AG09309 (cell line): ENCODE measurements at places on chromosomes 4 and X.

GRCh38 chrX:115232933-115233496, 881 bp downstream of the LRCH2 start:
- DNase-seq: no peak

DNA sequence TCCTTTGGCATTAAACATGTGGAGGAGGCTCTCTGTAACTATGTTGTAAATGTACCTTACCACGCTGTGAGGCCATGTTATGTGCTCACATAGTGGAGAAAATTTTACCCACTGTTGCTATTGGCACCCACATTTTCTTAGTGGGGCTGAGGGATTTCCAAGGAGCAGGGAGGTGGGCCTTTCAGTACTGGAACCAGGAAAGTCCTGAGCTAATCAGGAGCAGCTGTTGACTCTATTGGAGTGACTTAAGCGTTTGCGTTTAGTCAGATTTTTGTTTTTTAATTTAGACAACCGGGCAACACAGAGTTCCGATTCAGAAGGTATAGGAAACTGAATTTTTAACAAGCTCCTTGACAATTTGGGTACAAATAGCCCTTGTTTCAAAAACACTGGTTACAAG, 30.7 kb upstream of the WDR17 start:
- DNase-seq: no peak

- no peak for DNase-seq
Measured at GRCh38 chr4:24932515-24933225, 19.8 kb upstream of the CCDC149 start.

GRCh38 chr4:140094438-140095420, 59.3 kb downstream of the MAML3 start:
- no peak for DNase-seq

DNA sequence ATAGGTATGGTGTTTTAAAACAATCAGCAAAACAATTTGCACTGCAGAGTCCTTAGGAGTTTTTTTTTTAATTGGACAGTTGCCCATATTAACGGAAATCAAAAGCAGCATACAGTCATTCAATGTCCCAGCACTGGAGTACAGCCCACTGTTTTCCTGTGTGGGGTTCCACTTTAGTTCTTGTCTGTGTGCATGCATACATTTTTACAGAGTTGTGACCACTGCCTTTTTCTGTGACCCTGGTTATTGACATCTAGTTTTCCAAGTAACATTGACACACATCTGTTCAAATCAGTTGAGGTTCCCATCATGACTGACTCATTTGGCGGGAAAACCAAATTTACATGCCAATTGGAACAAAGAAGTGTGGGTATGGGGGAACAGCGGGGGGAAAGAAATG, 83.3 kb downstream of the HPRT1 start:
- DNase-seq: no peak

- peak; percentile 63 for DNase-seq
Measured at GRCh38 chr4:66489783-66490452, 819.6 kb upstream of the EPHA5 start.

DNA sequence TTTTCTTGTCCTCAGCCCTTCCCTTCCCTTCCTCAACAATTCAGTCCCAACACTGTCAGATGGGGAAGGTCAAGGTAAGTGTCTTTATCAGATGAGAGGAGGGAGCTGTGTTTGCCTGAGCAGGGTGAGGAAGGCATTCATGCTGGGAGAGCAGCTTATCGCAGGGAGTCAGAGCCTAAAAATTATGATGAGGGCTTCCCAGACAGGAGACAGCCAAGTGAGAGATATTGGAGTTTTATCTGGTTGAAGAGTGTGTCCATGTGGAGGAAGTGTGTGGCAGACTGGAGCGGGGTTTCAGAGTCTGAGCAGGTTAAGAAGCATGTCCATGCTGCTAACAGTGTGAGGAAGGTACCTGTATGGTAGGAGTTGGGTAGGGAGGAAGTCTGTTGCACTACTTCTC, 18.4 kb downstream of the BEX4 start:
- DNase-seq: no peak

GRCh38 chr4:55008166-55009056, 117.0 kb downstream of the KDR start:
- DNase-seq: no peak

DNA sequence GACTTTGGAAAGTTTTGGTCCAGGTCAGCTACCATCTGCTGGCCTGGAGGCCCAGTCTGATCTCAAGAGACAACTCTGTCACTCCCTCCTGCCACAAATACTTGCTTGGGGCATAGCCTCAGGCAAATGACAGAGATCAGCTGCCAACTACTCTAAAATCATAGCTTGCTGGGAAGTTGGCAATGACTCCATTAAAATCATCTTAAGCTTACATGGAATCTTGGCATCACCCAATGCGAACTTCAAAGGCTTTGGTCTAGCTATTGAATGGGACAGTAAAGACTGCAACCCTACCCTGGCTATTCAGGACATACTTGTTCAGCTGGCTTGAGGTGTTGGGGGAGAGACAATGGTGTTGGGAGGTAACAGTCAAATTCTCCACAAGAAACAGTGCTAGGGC, 7.0 kb upstream of the USO1 start:
- DNase-seq: no peak

DNA sequence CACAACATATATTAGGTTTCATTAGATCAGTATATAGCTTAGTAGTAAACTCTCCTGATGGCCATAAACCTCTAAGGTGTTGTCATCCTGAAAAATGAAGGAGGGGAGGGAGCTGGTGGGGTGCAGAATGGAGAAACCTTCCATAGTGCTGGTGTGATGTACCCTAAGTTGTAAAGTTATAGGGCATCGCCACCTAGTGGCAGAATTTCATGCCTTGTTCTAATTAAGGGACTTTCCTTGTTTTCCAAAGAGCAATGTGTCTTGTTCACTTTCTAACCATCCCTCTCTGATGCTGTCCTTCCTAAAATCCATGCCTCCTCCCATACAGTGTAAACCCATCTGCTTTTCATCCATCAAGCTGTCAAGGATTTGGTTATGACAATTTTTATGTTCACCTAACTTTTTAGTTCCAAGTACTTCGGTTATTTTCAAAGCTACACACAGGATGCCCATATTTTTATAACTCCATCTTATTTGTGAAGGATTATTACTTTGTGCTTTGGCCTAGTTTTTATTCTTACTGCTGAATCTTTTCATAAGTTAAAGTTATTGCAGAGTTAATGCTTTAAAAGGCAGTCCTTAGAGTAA, 4.5 kb downstream of the NBDY start:
- DNase-seq: no peak

DNA sequence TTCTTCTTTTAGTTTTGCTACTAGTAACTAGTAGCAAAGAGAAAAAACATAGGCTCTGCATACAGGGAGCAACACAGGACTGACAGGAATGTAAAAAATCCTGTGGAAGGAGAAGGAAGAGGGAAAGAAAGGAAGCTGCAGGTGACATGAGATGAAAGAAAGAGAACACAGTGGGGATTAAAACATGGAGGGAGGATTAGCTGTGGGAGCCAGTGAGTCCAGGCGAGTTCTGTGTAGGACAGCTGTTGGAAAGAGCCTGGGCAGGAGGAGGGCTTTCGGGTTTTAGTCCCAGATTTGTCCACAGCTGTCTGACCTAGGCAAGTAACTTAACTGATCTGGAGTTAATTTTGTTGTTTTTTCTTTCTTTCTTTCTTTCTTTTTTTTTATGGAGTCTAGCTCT, 21.6 kb downstream of the CCNG2 start:
- no peak for DNase-seq

GRCh38 chrX:96971812-96972211, 88.1 kb downstream of the RPA4 start:
- no peak for DNase-seq

GRCh38 chr4:143185253-143186107, 763 bp downstream of the USP38 start:
- no peak for DNase-seq
